SJSA1 (cell line): ENCODE measurements at places on chromosomes 3 and 15.

- DNase-seq = no peak
Measured at GRCh38 chr15:28117432-28117990, 18.4 kb upstream of the OCA2 start.

DNA sequence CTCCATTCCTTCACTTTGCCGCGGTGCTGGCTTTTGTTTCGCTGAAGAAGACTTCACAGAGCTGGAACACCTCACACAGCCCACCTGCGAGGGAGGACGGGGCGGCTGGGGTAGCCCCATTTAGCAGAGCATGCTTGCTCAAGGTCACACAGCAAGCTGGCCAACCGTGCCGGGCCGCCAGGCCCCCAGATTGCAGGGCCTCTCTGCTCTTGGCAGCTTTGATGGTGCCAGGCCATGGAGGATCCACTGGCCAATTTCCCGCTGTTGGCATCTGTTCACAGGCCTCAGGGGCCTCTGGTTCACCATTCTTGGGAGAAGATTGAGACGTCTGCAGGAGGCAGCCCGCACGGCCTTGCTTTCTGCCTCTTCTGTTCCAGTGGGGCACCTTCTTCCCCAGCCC is 77.9 kb upstream of the LINGO1 start:
- DNase-seq = no peak

GRCh38 chr3:30393079-30393478 is 213.3 kb upstream of the TGFBR2 start:
- no peak for DNase-seq

GRCh38 chr3:128994581-128995546 is 988 bp upstream of the CFAP92 start:
- DNase-seq = no peak

GRCh38 chr15:66650433-66650832 is 51.6 kb upstream of the SMAD6 start:
- no peak for DNase-seq

DNA sequence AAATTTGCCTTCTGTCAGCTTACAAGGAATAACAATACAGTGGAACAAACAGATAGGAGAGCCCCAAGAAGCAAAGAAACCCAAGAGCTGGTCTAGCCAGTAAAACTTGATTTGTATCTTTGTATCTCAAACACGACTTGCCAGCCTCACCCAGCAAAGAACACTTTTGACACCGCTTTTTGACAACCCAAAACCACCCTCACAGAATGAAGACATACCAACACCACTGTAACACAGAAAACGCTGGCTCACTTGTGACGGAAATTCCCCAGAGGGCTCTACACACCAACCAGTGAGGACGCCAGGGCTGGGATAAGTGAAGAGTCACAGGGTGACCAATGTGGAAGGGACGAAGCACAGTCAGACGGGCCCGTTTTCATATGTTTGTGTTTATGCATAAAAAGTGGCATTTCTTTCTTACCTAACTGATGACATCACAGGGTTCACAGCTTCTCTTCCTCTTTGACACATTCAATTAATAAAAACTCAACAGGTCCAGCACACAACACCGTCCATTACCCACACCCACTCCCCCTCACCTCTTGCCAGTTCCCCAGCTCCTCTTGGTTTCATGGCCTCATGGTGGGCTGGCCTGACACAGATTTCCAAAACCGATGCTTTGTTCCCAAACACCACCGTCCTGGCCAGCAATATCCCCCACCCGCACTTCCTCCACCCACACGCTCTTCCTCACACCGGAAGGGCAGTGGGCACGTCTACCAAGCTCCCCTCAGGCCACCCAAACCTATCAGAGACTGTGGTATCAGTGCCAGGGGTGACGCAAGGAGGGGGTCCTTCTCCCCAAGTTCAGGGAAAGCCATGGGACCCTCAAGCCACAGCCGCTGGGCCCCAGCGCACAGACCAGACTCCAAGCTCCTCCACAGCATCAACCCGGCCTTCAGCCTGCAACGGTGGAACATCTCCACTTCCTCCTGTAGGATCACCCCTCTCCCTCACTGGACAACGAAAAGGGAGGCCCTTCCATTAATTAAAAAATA is 94.2 kb downstream of the ADAMTS17 start:
- no peak for DNase-seq

GRCh38 chr3:138203938-138204337 is 16.8 kb downstream of the ARMC8 start:
- no peak for DNase-seq

DNA sequence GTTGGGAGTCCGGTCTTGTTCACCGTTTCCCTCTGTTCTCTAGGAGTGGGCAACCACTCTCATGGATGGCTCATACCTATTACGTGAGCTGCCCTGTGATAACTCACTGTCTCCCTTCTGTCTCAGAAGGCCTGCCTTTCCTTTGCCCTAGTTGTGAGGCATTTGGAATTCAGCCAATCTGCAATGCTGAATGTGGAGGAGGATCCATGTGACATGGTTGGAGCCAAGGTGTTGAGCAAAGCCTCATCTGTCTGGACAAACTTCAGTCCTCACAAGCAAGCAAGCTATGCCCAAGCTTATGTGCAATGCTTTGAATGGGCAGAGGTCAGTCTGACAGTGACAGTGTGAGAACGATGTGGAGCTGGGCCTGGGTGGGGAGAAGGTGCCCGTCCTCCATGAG is 37.8 kb upstream of the ATP10A start:
- DNase-seq = no peak

DNA sequence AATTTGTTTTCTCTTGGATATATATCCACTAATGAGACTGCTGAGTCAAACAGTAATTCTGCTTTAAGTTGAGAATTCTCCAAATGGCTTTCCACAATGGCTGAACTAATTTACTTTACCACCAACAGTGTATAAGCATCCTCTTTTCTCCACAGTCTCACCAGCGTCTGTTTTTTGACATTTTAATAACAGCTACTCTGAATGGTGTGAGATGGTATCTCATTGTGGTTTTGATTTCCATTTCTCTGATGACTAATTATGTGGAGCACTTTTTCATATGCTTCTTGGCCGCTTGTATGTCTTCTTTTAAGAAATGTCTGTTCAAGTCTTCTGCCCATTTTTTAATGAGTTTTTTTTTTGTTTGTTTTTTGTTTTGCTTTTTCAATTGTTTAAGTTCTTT is 206.2 kb downstream of the CTNNB1 start:
- DNase-seq = no peak

DNA sequence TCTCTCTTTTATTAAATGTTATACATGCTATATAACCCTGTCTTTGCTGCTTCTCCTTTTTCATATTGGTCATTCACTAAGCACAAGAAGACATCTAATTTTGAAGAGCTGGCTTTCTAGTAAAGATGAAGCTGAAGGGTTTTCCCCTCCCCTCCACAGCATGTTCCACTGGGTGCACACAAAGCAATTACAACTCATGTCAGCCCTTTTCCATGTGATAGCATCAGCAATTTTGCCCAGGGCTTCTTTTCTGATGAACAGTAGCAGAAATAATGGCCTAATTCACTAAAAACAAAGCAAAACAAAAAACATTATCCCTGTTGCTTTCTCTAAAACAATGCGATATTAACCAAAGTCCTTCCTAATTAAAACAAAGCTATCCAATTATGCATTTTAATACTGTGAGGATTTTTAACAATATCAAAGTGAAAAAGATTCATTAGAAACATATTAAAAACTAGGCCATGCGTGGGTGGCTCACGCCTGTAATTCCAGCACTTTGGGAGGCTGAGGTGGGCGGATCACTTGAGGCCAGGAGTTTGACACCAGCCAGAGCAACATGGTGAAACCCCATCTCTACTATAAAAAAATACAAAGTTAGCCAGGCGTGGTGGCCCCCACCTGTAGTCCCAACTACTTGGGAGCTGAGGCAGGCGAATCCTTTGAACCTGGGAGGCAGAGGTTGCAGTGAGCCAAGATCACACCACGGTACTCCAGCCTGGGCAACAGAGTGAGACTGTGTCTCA is 12.2 kb upstream of the PIK3R4 start:
- no peak for DNase-seq

GRCh38 chr3:72143322-72143721 is 358.4 kb upstream of the PROK2 start:
- no peak for DNase-seq

DNA sequence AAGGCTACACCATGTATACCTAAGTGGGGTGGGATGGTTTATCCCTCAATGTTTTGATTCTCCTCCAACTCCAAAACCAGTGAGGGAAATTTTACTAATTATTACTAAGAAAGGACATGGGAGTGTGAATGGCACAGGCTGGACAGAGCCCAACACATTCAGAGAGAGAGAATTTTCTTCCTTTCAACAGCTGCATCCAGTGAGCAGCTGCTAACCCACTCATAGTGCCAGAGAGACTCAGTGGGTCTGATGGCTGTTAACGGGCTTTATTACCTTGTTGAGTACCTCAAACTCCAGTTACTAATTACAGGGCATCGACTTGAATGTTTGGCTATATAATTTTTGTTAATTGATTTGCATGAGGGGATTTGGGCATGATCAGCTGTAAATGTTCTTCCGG is 75.8 kb downstream of the RORA start:
- DNase-seq = no peak

- DNase-seq = no peak
Measured at GRCh38 chr15:40881351-40881750, 7.3 kb upstream of the RHOV start.

DNA sequence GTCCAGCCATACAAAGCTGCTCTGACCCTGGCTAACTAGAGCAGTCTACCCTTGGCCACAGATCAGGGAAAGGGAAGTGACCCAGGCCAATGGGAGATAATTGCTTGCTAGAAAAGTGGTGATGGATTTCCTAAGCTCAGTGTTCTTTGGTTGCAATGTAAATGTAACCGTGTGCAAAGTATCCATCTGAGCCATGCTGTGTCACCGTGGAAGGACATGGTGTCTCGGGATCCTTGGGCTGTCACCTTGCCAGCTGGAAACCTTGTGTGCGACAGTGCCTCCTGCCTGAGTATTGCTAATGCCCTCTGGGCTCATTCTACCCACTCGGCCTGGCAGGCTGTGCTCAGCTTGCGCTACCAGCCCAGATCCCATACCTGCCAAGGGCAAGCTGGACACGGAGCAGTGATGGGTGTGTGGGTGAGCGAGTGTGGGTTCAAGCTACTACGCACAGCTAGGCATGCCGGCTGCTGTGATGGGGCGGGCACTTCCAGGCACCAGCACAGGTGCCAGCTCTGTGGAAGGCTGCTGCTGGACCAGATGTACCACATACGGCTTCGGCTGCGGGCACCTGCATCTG is 10.7 kb upstream of the SIAH2 start:
- DNase-seq = no peak

- DNase-seq = no peak
Measured at GRCh38 chr3:129820587-129820986, 72.9 kb downstream of the TMCC1 start.

GRCh38 chr15:100259266-100259665 is 82.5 kb downstream of the ADAMTS17 start:
- DNase-seq = no peak

DNA sequence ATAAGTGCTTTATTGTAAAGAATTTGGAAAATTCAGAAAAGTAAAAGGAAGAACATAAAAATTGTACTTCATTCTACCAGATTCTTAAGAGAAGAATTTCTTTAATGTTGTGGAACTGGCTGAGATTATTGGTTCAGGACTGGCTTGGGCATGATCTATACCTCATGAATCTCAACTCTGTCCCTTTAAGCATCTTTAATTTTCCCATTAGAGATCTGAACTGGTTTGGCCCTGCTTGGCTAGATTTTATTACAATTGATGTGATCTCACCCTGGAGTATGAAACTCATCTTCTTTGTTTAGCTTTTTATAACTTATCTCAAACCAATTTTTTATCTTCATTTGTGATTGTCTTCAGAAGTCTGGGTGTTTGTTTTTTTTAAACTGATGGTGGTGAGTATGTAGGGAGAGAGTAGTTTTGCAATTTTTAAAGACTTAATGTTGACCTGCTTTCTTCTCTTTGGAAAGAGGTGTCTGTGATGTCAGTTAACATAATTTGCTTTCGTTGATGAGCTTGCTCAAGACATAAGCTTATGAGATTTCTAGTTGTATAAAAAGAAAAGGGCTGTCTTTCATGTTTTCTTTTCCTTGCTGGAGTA is 61.9 kb downstream of the ZNF609 start:
- DNase-seq = no peak

- DNase-seq = no peak
Measured at GRCh38 chr15:52870015-52870414, 79.9 kb upstream of the ONECUT1 start.

DNA sequence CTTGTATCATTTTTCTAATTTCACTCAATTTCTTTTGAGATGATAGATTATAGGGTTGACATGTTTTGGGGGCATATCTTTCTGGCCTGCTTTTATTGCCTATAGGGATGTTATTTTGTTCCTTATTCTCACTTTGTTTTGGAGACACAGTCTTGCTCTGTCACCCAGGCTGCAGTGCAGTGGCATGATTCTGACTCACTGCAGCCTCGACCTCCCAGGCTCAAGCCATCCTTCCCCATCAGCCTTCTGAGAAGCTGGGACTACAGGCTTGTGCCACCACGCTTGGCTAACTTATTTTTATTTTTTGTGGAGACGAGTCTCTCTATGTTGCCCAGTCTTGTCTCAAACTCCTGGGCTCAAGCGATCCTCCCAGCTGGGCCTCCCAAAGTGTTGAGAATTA is 72.8 kb upstream of the FAN1 start:
- DNase-seq = no peak

DNA sequence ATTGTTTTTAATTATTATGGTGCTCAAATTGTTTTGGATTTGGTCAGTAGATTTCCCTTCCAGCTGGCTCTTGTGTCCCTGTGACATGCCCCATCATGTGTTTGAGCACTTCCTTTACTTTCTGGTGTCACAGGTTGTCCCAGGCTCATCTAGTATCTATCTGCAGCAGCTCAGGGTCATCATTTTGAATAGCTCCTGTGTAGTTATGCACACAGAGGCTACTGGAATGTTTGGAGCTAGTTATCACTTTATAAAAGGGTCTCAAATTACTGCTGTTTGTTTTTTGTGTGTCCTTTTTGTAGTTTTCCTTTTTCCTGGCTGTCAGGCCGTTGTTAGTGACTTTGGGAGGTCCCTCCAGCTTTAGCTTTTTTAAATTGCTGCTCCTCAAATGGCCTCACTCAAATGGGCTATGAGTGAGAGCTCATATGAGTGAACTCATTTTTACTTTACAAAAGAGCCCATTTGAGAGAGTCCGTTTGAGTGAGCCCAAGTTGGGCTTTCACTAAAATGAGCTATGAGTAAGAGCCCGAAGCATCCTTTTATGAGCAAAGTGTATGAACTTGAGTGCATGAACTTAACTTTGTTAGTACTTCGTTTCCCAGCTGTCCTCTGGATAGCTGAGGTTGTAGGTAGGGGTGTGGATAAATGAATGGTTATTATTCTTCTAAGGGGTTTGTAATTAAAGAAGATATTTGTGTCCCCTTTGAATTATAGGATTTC is 43.8 kb downstream of the SQOR start:
- no peak for DNase-seq

- peak; percentile 97 for DNase-seq
Measured at GRCh38 chr15:66841953-66842681, 140.1 kb downstream of the SMAD6 start.

GRCh38 chr3:13700362-13700761 is 151.4 kb downstream of the FBLN2 start:
- no peak for DNase-seq

- DNase-seq = no peak
Measured at GRCh38 chr15:34001536-34001935, 33.2 kb downstream of the CHRM5 start.
